ENCODE measurements at places on chromosomes 5 and 9.

DNA sequence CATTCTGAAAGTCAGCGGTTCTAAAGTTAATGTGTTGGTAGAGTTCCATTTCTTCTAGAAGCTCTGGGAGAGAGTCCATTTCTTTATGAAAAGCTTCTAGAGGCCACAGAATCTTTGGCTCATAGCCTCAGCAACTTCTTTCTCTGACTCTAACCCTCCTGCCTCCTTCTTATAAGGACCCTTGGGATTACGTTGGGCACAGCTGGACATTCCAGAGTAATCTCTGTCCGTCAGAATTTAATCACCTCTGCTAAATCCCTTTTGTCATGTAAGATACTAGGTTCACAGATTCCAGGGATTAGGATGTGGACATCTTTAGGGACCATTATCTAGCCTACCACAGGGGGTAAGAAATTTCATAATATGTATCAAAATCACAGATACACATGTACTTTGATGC lies 22.6 kb upstream of the ANKDD1B start:
- DNase-seq = no peak

GRCh38 chr5:10214041-10214440 lies 35.6 kb downstream of the ATPSCKMT start:
- no peak for DNase-seq

DNA sequence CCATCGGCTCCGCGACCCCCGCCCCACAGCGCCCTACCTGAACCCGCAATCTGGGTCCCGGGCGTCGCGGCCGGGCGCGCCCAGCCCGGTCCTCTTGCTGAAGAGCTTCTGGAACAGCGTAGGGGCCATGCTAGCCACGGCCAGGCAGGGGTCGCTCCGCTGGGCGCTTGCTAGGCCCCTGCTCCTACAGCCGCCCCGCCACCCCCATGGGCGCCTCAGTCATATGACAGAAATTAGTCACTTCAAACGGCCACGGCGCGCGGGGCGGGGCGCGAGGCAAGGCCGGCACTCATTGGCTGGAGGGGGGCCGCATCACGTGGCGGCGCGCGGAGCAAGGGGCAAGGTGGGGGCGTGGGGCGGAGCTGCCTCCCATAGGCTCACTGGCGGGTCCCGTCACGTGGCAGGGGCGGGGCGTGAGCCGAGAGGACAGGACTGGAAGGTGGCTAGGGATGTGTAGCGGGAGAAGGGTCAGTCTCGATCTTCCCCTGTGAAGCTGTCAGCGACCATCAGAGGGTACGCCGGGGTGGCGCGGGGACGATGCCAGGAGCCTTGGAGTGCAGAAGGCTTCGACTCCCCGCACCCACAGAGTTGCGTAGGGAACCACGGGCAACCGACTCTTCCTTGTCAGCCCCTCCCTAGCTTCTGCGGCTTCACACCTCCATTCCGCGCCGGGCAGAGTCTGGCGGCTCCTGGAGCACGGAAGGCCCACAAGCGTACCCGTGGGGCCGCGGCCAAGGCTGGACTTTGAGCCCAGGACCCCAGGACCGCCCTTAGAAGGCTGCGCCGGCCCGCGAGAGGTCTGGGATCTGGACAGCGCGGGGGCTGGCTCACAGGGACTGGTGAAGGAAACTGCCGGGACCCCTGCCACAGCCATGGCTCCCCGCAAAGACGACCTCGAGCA lies at the start of gene FNIP1:
FNIP1 (minus strand) TSS at position 225 of the 901 bp plus-strand sequence; CDS start at position 129, 96 bp downstream.
- DNase-seq = peak; percentile 98

- peak; percentile 61 for DNase-seq
Observed at GRCh38 chr9:124257844-124258606, at the start of gene NEK6. Gene NEK6 (plus strand): TSS chr9:124257949. CDS start chr9:124301965, 44,016 bp downstream.

GRCh38 chr5:88727705-88728313 lies 155.2 kb downstream of the MEF2C start:
- no peak for DNase-seq

DNA sequence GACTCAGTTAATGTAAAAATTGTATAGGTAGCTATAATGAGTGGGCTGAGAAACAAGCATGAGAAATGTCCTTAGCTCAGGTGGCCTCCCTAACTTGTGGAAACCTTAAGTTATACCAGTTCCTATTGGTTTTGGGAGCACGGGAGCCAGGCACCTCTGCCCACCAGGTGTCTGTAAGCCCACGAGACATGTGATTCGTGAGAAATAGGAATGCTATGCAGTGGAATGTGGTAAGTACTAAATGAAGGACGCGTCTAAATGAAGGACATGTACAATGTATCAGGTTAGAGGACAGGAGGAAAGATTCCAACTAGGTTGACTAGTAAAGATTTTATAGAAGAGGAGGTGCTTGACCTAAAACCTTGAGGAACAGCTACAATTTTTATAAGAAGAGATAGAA lies 46.0 kb upstream of the F2RL2 start:
- DNase-seq = no peak

GRCh38 chr5:80623999-80624398 lies 30.5 kb upstream of the MSH3 start:
- DNase-seq = no peak

DNA sequence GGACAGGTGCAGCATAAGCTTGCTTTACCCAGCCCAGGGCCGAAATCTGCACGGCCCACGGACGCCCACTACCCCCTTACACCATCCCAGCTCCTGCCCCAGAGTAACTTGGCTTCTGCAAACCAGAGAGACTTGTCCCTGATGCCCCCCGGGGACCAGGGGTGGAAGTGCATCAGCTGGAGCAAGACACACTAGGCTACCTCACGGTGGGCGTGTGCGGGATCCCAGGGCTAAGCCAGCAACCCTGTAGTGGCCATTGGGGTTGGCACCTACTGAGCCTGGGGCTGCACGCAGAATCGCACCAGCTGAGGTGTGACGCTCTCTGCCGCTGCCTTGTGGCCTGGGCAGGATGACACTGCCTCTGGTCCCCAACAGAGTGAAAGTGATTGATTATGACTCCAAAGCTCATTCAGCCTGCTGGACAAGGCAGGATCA lies 6.1 kb upstream of the ZNF79 start:
- DNase-seq = peak; percentile 57

Measured in HEK293T (cell line).